ENCODE measurements at places on chromosomes 6 and 20.

- DNase-seq = no peak
Observed at GRCh38 chr6:20366082-20366830, 35.4 kb upstream of the E2F3 start.

DNA sequence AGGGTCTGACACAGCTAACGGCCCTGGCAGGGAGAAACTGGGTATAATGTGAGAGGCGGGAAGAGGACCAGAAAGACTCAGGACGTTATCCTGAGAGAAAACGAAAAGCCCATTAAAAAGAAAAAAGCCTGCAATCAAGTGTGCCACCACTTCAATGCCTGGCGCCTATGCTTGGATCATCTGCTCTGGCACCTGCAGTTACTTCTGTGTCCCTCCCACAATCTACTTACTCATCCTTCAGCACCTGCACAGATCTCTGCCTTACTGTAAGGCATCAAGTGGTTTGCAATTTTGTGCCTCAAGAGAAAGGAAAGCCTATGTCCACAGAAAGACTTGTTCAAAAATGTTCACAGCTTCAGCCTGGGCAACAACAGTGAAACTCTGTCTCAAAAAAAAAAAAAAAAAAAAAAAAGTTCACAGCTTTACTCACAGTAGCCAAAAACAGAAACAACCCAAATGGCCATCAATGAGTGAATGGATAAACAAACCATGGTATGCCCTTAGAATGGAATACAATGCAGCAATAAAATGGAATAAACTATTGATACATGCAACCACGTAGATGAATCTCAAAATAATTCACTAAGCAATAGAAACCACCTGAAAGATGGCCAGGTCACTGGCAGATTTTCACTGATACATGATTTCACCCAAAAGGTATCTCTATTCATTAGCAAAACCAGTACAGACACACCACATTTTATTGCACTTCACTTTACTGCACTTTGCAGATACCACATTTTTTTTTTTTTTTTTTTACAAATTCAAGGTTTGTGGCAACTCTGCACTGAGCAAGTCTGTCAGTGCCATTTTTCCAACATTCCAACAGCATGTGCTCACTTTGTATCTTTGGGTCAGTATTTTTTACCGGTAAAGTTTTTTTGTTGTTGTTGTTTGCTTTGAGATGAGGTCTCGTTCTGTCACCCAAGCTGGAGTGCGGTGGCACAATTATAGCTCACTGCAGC is 48.6 kb downstream of the ABHD12 start:
- no peak for DNase-seq

GRCh38 chr20:25237610-25238318 is 10.1 kb upstream of the PYGB start:
- DNase-seq = peak; percentile 99

DNA sequence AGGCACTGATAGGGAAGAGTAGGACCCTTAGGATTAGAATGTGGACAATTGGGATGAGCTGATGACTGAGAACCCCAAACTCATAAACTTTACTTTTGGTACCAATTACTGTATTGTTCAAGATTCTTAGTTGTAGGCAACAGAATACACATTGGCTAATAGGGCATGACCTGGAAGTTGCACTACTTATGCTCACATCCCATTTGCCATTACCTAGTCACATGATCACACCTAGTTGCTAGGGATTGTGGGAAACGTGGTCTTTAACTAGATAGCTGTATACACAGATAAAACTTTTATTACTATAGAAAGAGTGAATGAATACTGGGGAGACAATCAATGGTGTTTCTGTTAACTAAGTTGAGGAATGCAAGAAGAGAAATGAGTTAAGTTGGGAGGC is 113.4 kb upstream of the AKIRIN2 start:
- DNase-seq = no peak

- peak; percentile 15 for DNase-seq
Observed at GRCh38 chr20:48180618-48181017, 395.3 kb upstream of the SULF2 start.

DNA sequence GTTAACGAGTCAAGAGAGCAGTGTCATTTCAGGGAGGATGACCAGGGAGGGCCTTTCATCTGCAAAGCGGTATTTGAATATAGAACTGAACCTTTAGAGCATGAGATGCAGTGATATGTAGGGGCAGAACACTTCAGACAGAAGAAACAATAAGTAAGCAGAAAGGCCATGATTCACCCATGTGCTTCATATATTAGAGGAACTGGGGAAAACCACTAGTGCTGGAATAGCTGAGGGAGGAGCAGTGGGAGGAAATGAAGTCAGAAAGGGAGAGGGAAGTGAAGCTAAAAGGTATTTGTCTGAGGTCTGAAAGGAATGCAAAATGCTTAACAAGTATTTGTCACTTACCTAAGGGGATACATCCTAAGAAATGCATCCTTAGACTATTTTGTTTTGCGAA is 391.2 kb downstream of the ADGRB3 start:
- peak; percentile 98 for DNase-seq

DNA sequence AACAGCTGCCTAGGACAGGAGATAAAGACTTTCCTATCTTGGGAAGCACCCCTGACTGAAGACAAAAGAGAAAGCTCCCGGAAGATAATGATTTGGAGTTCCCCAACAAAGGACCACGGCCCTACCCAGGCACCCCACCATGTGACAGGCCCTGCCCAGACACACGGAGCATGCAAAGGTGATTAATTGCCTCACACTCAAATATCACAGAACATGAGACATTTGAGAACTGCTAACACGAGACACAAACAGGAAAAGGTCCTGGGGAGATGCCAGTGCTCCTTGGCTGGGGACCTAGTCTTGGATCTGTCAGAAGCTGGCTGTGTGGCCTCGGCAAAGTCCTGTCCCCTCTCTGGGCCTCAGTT is 82.5 kb upstream of the PTPN1 start:
- no peak for DNase-seq

- DNase-seq = no peak
Observed at GRCh38 chr20:56566621-56567020, 33.6 kb downstream of the FAM209B start.

DNA sequence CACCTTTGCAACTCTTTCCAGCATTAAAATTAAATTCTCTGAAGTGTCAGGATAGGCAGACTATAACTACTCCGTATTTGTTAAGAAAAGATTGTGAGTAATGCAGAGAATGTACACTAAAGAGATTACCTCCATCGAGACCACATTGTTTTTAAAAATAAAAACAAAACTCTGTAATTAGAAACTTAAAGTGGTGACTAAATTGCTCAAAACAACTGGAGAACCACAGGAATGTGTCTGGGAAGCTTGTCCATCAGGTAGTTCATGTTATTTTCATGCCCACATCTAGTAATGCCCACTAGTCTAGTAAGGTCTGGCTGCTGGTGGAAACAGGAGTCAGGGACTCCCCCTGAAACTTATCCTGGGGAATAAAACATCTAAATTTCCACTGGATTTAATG is 103.0 kb upstream of the FOXQ1 start:
- peak; percentile 51 for DNase-seq

DNA sequence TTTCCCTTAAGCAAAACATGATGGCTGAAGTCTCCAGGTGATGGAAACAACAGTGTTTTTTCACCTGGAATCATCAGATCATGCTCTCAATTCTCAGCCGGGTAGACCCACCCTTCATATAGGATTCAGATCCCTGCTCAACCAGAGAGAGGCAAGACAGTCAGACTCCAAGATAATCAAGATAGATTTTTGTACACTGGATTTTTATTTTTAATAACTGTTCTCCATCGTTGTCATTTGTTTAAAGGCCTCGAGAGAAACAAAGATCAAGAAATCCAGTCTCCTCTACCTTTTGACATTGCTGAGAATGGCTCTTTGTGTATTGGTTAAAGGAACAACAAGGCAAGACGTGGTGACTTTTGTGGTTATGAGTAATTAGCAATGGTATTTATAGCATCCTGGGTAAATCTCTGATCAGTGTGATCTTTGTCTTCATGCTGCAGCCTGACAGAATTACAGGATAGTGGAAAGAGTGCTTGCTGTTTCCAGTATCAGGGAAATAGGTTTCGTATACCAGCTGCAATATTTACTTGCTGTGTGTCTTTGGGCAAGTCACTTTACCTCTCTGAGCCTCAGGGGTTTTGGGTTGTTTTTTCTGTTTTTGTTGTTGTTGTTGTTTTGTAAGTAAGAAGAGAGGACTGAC is 29.9 kb downstream of the ID4 start:
- peak; percentile 72 for DNase-seq

DNA sequence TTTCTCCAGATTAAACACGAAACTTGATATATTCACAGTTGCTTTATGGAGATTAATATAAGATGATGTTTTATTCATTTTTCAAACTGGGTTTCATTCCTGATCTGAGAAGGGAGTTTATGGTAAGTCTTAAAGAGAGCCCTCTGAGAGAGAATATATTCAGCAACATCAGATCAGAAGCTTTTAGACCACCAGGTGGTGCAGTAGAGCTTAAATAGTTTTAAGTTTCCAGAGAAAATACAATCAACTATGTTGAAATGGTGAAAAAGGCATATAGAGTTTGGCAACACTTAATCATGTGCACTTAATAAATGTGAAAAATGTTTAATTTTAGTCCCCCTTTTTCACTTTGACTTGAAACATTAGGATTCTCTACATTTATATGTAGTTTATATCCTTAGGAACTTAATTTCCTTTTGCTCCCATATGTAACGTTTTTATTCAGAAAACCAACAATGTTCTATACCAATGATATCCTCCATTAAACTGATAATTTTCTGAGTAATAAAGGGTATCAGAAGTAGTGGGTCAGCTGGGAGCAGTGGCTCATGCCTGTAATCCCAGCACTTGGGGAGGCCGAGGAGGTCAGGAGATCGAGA is 86.4 kb upstream of the CLDN20 start:
- peak; percentile 47 for DNase-seq

DNA sequence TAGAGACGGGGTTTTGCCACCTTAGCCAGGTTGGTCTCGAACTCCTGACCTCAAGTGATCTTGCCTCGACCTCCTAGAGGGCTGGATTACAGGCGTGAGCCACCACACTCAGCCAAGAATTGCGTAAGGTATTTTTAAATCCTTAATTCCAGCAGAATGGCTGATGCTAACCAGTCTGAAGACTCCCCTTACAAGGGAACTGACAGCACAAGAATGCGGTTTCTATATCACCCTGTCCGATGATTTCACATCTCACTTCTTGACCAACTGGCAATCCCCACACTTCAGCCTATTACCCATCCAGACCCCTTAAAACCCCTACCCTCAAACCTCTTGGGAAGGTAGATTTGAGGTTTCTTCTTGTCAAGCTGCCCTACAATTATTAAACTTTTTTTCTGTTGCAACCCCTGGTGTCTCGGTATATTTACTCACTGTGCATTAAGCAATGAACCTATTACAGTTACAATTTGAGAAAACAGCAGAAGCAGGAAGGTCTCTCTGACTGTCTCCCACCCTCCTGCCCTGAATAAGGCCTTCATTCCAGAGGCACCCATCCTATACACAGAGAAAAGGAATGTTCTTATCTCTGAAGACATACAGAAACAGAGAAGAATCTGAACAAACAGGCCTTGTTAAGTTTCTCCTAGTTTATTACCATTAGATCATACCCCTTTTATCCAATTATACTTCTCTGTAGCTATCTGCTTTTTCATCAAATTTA is 164.9 kb downstream of the ARHGAP18 start:
- DNase-seq = no peak

GRCh38 chr20:59835057-59835447 is 98.4 kb downstream of the SYCP2 start:
- no peak for DNase-seq

GRCh38 chr20:43571771-43572170 is 12.9 kb downstream of the SGK2 start:
- no peak for DNase-seq

DNA sequence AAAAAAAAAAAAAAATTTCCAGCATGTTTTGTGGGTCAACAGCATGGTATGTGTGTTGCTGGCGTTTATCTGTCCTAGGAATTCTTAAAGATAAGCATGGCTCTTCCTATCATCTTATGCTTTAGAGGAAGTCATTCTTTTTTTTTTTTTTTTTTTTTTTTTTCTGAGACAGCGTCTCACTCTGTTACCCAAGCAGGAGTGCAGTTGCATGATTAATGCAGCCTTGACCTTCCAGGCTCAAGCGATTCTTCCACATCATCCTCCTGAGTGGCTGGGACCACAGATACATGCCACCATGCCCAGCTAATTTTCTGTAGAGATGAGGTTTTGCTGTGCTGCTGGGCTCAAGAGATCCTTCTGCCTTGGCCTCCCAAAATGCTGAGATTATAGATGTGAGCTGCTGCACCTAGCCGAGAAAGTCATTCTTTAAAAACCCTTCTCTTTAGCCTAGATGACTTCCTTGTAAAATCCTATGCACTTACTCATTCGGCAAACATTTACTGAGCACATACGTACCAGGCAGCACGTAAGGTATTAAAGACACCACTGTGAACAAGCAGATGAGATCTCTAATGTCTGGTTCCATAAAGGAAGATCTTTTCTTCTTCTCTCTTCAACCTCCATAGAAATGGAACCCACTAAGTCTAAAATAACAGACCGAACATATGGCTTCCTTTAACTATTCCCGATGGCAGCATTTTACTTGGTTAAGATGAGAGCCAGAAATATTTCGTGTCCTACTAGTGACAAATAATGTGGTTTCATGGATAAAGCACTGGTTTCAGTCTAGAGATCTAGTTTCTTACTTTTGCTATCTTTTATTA is 122.4 kb downstream of the RIN2 start:
- DNase-seq = peak; percentile 93

- no peak for DNase-seq
Observed at GRCh38 chr6:50185006-50185405, 135.3 kb upstream of the DEFB112 start.

All from kidney glomerular epithelial cell (primary cell).